ENCODE measurements at places on chromosomes 6 and 20.

GRCh38 chr20:58021481-58021880, 207.0 kb downstream of the ANKRD60 start:
- DNase-seq, result no peak

DNA sequence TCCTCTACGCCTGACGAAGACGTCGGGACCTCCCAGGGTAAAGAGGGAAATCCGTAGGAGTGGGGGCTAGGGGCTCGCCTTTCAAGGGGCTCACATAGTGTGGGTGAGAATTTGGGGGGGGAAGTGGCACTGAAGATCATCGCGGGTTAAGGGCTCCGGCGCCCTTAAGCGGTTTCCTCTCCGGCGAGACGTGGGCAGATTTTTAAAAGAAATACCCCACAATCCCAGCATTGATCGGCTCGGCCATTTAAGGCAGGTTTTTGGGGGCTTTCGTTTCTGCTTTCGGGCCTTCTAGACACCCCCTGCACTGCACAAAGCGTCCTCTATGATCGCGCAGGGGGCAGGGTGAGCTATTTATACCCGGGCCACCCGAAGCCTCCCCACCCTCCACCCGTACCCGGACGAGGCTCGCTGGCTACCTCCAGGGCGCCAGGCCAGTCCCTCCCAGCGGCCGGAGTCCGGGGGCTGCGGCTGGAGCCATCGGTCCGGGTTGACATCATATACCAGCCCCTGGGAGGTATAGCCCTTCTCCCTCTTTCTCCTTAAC, 1.2 kb downstream of the NKX2-2 start:
- DNase-seq, result no peak

- DNase-seq, result peak; percentile 50
Observed at GRCh38 chr6:11366934-11367637, 134.6 kb upstream of the NEDD9 start.

GRCh38 chr6:54377776-54378175, 69.5 kb downstream of the TINAG start:
- DNase-seq, result no peak

GRCh38 chr6:73109659-73110058, 115.6 kb downstream of the KHDC1L start:
- no peak for DNase-seq

DNA sequence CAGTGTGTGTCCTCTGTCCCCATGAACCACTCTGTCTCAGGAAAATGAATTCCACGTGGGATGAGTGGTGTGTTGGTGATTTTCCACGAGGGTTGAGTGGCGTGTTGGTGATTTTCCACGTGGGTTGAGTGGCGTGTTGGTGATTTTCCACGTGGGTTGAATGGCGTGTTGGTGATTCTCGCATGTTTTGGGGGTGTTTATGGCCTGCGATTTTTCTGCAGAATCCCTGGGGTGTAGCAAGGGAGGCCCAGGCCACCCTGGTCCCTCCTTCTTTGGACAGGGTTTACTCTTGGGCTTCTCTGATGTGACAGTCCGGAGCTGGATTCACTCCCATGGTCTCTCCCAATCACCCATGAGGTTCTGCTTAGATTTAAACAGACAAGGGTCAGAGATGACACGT, 90.6 kb upstream of the FRMD1 start:
- DNase-seq, result no peak

DNA sequence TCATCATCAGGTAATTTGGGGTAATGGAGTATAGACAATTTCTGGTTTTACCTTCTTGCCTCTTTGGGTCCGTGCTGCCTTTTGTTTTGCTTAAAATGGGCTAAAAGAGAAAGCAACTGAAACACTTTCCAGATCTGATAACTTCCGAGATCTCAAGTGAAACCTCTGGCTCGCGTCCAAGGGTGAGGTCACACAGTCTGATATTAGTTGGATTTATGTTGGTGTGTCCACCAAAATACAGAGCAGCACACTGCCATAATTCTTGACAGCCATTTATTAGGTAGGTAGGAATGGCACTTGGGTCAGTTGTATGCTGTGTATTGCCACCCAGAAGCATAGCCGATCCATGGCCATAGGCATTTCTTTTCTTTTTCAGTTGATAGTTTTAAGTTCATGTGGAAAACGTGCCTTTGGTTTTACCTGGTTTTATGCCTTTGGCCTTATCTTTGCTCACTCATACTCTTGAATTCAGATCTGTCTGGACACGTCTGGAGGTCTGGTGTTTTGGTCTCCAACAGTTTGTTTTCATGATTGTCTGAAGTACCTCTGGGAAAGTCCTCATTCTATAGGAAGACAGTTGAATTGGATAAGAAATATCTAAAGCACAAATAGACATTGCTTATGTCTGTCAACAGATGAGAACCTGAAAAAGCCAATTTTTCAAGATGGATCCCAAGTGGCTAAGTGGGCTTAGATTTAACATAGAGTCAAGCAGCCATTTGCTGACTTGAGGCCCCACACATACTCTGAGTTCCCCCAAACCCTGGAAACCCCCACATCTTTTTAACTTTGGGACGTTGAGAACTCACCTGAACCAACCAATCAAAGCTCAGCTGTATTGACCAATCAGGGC, 320.8 kb downstream of the SOX4 start:
- no peak for DNase-seq

- no peak for DNase-seq
Observed at GRCh38 chr20:8423482-8423881, 291.4 kb downstream of the PLCB1 start.

- DNase-seq, result no peak
Observed at GRCh38 chr6:79607000-79607399, 24.1 kb upstream of the SH3BGRL2 start.

GRCh38 chr6:23953976-23954375, 172.0 kb upstream of the NRSN1 start:
- DNase-seq, result no peak

- DNase-seq, result no peak
Observed at GRCh38 chr6:167580619-167580911, 246.1 kb upstream of the AFDN start.

DNA sequence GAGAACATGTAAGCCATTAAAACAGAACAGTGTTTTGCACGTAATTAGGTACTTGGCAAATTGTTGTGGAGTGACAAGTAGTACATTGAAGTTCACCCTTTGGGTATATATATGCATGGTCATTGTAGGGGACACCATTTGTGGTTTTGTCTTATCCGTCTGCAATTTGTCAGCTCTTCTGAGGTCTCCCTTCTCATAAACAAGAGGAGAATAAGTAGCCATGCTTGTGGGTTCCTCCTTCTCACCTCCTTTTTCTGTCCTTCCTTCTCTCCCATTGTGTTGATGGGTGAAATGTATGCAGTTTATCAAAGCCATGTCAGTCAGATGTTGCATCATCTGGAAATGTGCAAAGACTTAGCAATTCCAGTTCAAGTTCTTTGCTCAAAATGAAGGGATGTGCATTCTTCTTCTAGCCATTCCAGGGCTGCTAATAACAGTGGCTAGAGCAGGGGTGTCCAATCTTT, 70.9 kb downstream of the QKI start:
- peak; percentile 18 for DNase-seq

- DNase-seq, result no peak
Observed at GRCh38 chr6:756224-756623, 63.3 kb upstream of the EXOC2 start.

DNA sequence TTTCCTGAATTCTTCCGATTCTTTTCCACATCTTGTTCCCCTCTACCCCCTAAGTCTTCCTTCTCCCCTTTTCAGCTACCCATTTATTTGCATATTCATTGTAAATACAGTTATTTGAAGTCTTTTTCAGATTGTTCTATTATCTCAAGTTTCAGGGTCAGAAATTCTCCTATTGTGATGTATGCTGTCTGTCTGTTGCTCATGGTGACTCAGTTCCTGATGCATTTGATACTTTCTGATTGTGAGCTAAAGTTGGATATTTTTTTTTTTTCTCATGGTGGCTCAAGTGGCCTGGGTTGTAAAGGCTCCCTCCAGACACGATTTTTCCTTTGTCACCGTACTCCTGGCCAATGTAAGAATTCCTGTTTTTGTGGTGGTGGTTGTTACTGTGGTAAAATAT, 4.9 kb upstream of the PI16 start:
- DNase-seq, result peak; percentile 45

DNA sequence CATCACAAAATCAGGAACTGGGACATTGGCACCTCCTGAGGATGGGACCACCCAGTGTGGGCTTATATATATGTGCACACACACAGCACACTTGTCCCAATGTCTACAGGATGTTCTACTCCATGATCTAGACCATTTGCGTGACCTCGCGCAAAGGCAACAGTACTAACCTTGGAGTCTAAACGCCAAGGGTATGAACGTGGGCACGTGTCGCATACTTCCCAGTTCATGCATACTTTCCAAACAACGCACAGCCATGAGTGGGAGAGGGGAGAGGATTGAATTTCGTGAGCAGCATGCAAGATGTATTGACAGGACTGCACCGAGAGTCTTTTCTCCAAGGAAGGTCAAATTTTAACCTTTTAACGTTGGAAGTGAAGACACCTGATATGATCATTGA, 214.2 kb upstream of the QKI start:
- DNase-seq, result no peak

DNA sequence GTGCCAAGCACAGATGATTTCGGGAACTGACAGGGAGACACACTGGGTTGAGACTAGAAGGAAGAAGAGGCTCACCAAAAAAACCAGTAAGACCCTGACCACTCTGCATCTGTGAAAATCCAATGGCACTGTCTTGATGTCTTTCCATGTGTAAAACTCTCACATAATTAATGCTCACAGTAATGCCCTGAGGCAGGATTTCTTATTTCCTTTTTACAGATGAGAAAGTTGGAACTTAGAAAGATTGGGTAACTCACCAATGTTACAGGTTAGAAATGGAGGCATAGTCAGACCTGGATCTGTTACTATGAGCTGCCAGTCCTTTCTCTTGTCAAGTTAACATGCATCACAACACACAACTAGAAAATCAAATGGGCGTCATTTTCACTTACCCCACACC, 151.0 kb upstream of the MCHR2 start:
- DNase-seq, result no peak

GRCh38 chr20:22584922-22585785, 782 bp upstream of the FOXA2 start:
- no peak for DNase-seq

- peak; percentile 48 for DNase-seq
Observed at GRCh38 chr6:167350731-167351655, 26.1 kb downstream of the TTLL2 start.

- no peak for DNase-seq
Observed at GRCh38 chr6:168313431-168314011, 6.1 kb downstream of the DACT2 start.

- peak; percentile 28 for DNase-seq
Observed at GRCh38 chr6:74550821-74551220, 655.0 kb downstream of the COL12A1 start.

- DNase-seq, result no peak
Observed at GRCh38 chr6:29941016-29941415, 1.3 kb upstream of the HLA-A start.

- no peak for DNase-seq
Observed at GRCh38 chr6:167209577-167209975, 51.8 kb upstream of the GPR31 start.

GRCh38 chr6:146997062-146997461, 207.2 kb upstream of the STXBP5 start:
- peak; percentile 72 for DNase-seq

DNA sequence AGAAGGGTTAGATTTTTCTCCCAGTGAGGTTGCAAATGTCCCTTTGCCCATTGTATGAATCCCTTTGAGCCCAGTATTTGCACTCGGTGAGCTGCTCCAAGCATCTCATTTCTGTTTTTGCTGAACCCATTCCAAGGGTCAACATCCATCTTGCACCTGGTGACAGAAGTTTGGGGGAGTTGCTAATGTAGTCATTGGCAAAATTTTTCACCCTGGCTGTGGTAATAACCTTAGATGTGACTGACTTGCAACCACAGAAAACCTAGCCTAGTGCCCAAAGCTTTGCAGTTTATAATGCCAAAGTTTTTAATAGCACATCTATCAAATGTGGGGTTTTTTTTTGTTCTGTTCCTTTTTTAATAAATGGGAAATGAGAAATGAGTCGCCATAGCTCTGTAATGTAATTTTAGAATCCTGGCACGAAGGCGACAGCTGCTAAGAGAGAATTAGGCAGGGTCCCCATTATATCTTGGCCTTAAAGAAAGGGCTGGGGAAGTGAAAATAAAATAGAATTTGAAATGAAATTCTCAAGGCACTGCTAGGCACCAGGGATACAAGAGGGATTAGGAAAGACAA, 682.8 kb downstream of the KIF16B start:
- no peak for DNase-seq

- no peak for DNase-seq
Observed at GRCh38 chr6:128275681-128276080, 244.7 kb downstream of the PTPRK start.

GRCh38 chr6:113172531-113172966, 684.6 kb upstream of the MARCKS start:
- DNase-seq, result no peak

DNA sequence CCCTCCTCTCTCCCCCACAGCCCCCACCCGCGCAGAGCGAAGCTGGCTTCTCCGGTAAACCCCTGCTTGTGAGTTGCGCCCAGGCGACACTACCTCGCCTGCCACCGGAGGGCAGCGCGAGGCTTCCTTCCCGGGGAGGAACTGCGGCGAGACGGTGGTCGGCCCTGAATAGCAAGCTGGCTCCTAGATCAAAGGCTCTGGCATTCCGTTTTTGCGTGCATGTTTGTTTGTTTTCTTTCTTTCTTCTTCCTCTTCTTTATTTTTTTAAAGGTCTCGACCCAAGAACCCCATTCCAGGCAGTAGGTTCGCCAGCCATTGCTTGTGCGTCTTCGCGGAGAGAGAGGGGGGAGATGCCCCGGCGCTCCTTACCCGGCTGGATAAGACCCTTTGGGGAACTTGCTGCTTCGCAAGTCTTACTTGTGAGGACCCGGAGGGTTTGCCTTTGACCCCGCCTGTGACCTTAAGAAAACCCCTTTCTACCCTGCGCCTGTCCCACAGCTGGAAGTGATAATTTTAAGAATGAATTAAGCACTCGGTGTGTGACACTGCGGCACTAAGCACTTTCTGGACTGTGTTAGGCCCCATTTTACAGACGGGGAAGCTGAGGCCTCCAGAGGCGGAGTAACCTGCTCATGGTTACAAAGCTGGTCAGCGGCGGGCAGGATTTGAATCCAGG, 92.7 kb upstream of the SIRPA start:
- peak; percentile 69 for DNase-seq

GRCh38 chr6:514396-514978, 122.9 kb downstream of the IRF4 start:
- DNase-seq, result no peak

- no peak for DNase-seq
Observed at GRCh38 chr6:3371222-3371949, 85.5 kb downstream of the SLC22A23 start.

DNA sequence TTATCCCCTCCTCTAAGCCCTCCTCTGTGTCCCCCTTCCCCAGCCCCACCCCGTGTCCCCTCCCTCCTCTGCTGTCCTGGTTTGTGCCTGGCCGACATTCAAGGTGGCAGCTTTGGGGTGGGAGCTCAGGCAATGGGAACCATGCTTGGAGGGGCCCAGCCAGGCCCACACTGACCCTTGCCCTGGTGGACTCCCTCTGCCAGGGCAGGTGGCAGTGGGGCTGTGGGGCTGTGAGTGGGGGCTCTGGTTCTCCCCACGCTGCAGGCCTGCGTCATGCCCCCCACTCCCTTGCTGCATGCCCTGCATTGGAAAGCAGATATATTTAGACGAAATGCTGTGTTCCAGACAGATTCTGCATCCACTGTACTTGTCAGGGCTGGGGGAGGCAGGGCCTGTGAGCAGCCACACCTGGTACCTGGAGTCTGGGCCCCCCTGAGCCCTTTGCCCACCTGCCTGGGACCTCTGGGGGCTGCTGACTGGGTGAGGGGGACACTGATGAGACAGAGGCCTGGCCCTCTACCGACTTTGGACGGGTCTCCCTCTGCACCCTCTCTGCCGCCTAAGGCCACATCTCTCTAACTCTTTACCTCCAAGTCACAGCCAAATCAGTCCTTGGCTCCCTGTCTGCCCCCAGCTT, 14.2 kb downstream of the DLGAP4 start:
- DNase-seq, result no peak
